ENCODE measurements at places on chromosomes 5 and 9.
A peak's percentile ranks its signal among the peaks of the same experiment; 100 is the strongest.

- peak; percentile 74 for DNase-seq
These were observed 34.6 kb downstream of the SPARC start for GRCh38 chr5:151651997-151652645.

DNA sequence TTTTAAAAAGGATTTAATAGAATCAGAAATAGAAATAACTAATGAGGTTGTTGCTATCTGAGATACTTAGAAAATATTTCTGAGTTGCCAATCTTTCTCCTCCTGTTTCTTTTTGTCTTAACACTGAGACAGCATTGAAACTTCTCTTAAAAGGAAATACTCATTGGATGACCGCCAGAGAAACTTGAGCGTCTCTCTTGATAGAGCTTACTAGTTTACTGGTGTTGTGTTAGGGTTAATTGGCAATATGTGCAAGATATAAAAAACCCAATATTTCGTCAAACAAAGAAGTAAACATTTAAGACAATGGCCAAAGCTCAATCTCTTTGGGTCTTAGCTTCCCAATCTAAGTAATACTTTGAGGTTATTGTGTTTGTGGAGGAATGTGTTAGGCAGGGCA is 176.4 kb upstream of the CHD1 start:
- no peak for DNase-seq

GRCh38 chr5:10451137-10451824 is 9.6 kb downstream of the ROPN1L start:
- DNase-seq: no peak

DNA sequence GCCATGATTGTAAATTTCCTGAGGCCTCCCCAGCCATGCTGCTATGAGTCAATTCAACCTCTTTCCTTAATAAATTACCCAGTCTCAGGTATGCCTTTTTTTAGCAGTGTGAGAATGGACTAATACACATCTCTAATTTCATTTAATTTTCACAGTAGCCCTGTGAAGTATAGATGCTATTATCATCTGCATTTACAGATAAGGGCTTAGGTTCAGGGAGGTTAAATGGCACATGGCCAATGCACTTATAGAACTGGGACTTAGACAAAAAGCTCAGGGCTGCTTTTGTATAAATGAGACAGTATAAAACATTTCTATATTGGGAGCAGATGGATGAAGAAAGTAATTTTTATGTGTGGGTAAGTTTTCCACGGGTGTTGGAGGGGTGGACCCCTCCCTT is 62.9 kb upstream of the PANK3 start:
- DNase-seq: no peak

- DNase-seq: peak; percentile 37
These were observed 4.7 kb upstream of the PPP1R26 start for GRCh38 chr9:135474915-135475314.

DNA sequence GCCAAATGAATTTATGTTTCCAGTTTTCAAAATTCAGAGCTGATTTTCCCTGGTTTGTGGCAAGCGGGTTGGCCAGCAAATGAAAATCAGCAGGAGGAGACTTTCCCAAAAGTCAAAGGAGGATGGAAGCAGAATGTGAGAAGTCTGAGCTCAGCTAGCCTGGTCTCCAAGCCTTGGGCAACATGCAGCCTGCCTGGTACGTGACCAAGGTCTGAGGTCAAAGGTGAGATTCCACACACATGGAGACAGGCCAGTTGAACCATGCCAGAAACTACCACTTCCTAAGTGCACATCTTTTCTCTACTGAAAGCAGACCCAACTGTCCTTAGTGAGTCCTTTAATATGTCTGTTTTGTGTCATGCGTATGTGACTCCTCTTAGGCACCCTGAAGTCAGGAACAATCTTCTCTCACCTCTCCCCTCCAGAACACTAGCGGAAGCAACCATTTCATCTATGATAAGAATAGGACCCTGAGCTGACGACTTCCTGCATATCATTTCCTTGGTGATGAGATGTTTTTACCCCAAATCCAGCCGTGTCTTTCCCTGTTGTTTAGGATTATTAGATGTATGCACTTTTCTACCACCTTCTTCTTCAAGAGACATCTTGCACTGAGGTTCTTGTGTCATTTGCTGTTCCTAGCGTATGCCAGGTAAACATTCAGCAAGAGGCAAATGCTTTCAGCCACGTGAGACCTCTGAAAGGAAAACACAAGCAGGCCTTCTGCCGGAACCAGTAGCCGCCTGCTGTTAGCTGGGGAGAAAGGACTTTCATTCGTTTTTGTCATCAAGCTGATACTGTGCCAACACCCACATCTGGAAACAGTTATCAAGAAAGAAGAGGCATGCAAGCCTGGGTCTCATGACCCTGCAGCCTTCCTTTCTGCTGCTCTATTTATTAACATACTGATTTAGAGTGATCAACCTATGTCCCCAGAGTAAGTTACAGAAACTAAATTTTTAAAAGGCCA is 9.7 kb upstream of the TGFBI start:
- peak; percentile 97 for DNase-seq

DNA sequence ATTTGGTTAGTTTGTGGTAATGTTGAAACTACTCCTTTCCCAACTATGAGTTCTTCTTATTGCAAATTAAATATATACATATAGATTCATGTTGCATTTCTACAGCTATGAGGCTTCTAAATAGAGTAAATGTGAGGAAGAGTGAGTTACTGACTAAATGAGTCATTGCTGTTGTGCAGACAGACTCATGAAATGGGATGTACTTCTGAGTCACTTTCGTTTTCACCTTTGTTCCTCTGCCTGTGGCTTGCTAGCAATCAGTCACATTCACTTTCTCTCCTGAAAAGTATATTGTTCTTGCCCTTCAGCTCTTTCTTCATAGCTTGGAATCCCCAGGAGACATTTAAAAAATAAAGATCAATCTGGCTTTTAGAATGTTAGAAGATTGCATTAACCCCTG is 295.5 kb upstream of the SMC2 start:
- DNase-seq: no peak

DNA sequence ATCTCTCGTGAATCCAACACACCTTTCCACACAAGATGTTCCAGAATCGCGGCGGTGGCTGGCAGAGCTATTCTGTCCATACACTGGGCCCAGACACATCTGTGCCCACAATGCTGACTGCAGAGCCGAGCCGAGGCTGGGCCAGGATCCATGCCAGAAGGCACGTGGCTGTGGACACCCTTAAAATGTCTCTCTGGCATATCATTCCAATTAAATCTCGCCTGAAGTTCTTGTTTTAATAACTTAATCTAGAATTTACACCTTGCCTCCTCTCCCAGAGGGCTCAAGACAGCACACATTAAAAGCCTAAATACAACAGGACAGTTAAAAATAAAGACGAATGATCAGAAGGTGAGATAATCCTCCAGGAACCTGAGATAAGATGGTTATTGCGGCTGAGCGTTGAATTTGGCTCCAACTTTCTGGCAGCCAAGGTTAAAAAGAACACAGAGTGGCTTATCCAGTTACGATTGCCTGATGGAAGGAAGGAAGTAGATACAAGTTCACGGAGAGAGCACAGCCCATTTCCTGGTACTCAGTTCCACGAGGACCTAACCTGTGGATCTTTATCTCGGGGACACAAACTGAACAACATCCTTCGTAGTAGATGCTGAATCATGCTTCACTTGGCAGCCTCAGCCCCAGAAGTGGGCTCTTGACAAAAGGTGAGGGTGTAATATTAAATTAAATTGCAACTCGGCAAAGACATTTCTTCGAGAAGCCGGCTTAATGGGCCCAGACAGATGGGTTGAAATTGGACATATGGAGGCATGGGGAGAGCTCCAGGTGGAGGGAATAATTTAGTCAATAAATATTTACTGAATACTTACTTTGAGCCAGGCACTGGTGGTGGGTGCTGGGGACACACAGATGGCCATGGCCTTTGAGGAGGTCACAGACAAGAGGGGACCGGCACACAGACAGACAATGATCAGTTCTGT is 86.0 kb upstream of the TBC1D2 start:
- DNase-seq: no peak

- DNase-seq: peak; percentile 80
These were observed 7.5 kb upstream of the TOR2A start for GRCh38 chr9:127742435-127743088.

GRCh38 chr5:34652466-34652865 is 3.7 kb upstream of the RAI14 start:
- DNase-seq: no peak

Measured in HFFc6 (cell line).